ENCODE measurements at places on chromosomes 7 and 10.

GRCh38 chr7:78562191-78562590 lies 763.6 kb downstream of the PHTF2 start:
- DNase-seq: no peak

DNA sequence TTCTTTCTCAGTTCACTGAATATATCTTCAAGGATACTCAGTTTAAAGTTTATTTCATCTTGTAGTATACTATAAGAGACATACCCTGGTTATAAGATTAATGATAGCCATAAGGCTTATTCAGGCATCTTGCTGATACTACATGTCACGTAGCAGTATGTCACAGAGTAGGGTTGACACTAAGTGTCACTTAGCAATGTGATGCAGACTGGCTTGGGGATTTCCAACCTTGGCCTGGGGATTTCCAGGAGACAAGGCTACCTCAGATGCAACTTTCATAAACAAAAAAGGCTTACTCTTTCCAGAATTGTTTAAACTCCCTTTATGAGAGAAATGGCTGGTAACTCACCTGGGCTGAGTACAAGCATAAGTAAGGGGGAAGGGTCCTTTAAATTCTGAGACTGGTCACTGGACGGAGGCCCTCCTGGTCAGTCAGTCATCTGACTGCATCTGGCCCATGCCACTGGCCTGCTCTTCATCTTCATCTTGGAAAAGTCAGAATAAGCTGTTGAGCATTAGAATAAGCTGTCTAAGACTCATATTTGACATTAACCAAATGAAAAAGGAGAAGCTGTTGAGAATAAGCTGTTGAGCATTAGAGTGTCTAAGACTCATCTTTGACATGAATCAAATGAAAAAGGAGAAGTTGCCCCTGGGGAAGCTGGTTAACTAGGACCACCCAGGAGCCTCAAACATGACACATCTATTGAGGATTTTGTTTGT lies 9.5 kb downstream of the SLC13A1 start:
- DNase-seq: no peak

- no peak for DNase-seq
Observed at GRCh38 chr7:92226981-92227380, 18.7 kb downstream of the KRIT1 start.

GRCh38 chr7:69962186-69963065 lies 364.2 kb downstream of the AUTS2 start:
- DNase-seq: no peak

DNA sequence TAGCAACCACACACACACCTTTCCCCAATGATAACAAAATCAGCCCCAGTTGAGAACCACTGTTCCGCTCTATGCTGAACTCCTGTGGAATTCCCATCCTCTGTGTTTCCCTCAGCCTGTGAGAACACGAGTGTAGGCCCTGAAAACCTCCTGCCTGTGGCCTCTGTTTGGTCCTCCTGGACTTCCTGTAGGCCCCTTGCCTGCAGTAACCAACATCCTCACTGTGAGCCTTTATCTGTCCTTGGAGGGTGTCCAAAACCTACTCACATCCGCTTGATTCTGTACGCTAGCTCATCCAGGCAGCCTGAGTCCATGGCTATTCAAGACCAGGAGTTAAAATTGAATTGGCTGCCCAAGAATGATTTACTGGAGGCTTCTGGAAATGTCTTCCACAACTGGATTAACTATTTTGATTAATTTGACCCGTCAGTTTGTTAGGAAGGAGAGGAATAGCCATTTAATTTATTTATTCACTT lies 149.8 kb downstream of the AKR1D1 start:
- DNase-seq: no peak

- DNase-seq: no peak
Observed at GRCh38 chr10:23439961-23440889, 1.4 kb downstream of the OTUD1 start.

DNA sequence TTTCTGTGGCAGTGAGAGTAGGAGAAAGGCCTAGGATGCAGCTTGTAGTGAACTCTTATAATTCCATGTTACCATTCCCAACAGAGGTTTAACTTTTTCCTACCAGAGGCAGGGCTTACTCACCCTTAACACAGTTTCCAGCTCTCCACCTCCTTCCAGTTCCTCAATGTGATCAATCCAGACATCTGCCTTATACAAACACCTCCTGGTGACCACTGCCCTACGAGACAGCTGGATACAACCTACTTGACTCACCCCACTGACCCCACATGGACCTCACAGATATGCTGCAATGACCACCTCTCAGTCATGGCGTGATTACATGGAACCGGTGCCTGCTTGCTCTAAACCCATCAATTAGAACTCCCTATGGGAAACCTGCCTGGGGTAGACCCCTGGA lies 326.5 kb downstream of the TNS3 start:
- DNase-seq: no peak

DNA sequence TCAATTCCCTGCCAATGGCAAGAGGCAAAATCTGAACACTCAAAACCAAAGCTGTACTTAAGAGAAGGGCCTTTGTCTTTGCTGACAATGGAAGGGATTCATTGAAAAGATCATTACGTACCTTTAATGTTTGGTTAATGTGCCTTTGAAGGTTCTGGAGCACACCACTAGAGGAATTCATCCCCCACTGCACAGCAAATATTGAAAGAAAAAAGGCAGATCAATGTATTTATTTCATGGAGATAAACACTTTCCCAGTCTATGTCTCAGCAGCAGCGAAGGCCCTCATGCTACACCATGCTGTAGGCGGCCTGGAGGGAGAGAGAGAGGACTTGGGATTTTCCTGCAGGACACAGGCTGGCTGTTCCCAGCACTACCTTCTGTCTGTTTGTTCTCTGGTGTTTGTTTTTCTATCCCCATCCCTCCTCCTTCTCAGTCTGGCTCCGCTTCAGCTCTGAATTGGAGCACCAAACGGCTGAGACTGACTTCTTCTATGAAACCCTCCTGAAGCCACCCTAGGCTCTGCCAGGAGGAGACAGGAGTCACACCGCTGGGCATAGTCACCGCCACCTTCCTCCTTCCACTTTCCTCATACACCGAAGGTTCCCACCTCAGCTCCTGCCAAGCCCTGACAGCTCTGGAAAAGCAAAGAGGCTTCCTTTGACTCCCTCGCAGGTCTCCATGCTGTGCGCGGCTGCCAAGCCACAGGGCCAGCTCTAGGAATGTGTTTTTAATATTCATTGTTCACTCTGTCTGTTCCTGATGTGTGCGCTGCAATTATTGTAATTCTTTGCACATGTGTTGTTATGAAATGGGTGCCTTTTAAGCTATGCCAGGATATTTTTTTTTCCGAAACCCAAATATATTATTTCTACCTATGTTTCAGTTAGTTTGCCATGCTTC lies 301.5 kb downstream of the FZD1 start:
- DNase-seq: no peak

DNA sequence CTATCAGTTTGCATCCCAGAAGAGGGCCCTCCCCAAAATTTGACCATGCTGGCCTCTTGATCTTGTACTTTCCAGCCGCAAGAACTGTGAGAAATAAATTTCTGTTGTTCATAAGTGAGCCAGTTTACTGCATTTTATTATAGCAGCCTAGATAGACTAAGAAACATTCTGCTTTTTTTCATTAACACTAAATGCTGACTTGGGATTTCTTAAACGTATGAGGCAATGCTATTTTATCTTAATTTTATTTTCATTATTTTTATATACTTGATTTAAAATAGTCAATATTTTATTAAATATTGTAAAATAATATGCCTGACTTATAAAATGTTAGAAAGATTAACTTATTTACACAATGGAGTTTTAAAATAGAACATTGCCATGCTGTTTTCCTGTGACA lies 341.8 kb upstream of the CNTNAP2 start:
- no peak for DNase-seq

DNA sequence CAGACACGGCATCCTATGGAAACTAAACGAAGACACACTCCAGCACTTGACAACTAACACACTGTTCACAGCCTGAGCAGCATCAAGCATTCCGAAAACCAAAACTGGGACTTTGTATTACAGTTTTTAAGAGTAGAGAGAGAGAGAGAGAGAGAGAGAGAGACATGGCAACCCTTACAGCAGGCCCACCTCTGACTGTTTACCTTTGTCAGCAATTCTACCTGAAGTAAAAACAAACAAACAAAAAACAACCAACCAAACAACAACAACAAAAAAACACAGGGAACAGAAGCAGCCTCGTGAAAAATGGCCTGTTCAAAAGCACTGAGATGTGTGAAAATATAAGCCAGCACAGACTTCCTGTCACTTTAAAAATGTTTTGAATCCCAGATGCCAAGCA lies 118.0 kb downstream of the SPAG6 start:
- DNase-seq: no peak

GRCh38 chr10:79482741-79483140 lies 29.6 kb upstream of the EIF5AL1 start:
- no peak for DNase-seq

GRCh38 chr10:56383806-56384205 lies 22.7 kb upstream of the ZWINT start:
- no peak for DNase-seq

GRCh38 chr7:155930061-155930460 lies 117.8 kb upstream of the SHH start:
- DNase-seq: no peak

DNA sequence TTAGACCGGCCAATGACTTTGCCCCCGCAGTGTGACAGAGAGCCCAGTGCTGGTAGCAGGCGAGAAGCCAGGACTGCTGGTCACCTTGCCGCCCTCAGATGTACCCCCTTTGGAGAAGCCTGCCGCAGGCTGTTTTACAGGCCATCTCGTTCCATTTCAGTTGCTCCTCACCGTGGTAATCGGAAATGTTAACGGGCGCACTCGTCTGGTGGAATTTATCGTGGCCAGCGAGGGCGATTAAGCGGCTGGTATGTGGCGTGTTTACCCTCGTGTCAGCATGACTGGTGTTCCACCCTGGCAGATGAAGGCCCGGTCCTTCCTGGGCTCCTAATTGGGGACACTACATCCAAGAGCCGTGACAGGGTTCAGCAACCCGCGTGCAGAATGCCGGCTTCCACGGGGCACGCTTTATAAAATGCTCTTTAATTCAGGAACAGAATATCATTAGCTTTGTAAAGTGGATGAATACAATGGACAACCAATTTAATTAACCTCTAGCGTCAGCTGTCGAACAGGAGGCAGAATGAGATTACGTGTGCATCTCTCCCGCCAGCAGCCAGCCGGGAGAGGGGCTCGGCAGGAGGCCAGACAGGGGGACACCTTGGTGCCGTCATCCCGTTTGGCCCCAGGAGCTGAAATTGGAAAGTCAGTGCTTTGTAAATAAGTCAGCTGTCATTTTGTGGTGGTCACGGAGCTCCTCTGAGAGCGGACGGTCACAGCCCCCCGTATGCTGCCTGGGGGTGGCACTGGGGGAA lies 108.3 kb downstream of the NKX6-2 start:
- no peak for DNase-seq

- no peak for DNase-seq
Observed at GRCh38 chr10:101529207-101529606, 58.9 kb downstream of the POLL start.

- peak; percentile 57 for DNase-seq
Observed at GRCh38 chr7:116138202-116138801, 72.0 kb upstream of the TES start.

DNA sequence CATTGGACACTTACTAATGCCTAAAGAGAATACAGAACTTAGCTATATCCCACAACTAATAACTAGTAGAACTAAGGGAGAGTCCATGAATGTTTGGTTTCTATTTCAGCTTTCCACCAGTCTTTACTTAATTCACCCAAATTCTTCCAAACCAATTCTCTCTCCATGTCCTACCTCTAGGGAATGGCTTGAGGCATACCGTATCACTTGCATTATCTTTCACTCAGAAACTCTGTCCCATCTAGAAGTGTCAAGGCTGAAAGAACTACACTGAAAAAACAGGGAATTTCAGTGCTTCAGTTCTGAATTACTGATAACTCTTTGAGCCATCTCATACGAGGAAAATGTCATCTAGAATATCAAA lies 758 bp downstream of the TMEM168 start:
- DNase-seq: no peak

- no peak for DNase-seq
Observed at GRCh38 chr10:43202224-43202656, 64.0 kb downstream of the CSGALNACT2 start.

- no peak for DNase-seq
Observed at GRCh38 chr7:139427788-139428187, 55.7 kb downstream of the KLRG2 start.

GRCh38 chr10:70785190-70785589 lies at the start of gene TBATA:
Gene TBATA (minus strand): TSS chr10:70785377. CDS start chr10:70783379, 1,998 bp downstream.
- no peak for DNase-seq

- DNase-seq: no peak
Observed at GRCh38 chr7:144489504-144489903, 86.0 kb upstream of the NOBOX start.

DNA sequence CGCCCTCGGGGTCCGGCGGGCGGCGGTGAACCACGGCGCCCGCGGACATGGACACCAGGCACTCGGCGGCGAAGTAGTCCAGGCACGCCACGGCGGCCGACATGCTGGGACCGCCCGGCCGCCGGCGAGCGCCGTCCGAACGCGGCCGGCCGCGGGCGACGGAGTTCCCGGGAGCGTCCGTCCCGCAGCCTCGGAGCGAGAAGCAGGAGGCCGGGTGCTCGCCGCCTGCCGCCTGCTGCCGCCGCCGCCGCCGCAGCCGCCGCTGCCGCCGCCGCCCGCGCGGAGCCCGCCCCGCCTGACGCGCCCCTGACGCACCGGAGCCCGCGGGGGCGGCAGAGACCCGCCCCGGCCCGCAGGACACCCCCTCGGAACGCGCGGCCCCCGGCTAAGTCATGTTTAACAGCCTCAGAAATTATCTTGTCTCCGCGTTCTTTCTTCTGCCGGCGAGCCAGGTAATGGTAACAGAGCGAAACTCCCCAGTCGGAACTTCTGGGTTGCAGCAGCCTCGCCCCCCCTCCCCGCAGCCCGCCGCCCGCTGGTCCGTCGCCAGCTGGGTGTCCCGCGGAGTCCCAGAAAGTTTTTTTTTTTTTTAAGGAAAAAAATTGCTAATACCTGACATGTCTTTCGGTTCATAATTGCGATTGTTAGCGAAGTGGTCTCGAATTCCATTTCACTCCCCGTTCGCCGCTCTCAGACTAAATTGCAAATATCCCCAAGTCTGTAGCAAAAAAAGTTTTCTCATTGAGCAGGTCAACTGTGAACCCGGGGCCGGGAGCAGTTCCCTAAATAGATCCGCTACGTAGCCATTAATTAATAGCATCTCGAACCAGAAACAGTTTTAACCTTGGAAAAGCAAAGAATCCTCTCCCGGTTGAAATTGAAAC lies at the start of gene KLF14:
Gene KLF14, minus strand, starts transcription at position 277 of the 884 bp plus-strand sequence. Its CDS starts 174 bp downstream, at position 103.
- no peak for DNase-seq
